ENCODE measurements at places on chromosomes 11 and 22.

DNA sequence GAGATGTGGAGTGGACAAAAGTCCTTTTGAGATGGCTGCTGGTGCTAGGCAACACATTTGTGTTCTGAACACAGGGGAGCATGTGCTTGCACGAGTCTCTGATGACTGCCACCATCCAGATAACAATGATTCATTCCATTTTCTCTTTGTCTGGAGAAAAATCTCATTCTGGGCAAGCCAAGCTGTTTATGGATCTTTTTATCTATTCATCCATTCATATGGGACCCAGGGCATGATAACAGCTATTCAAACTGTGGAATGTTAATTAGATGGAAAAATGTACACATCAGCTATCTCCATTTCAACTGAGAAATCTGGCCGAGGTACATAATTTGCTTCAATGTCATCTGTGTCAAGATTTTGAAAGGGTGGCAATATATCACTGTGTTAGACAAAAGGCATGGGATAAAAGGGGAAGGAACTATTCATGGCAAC is 117.5 kb upstream of the ZBED5 start:
- no peak for DNase-seq

DNA sequence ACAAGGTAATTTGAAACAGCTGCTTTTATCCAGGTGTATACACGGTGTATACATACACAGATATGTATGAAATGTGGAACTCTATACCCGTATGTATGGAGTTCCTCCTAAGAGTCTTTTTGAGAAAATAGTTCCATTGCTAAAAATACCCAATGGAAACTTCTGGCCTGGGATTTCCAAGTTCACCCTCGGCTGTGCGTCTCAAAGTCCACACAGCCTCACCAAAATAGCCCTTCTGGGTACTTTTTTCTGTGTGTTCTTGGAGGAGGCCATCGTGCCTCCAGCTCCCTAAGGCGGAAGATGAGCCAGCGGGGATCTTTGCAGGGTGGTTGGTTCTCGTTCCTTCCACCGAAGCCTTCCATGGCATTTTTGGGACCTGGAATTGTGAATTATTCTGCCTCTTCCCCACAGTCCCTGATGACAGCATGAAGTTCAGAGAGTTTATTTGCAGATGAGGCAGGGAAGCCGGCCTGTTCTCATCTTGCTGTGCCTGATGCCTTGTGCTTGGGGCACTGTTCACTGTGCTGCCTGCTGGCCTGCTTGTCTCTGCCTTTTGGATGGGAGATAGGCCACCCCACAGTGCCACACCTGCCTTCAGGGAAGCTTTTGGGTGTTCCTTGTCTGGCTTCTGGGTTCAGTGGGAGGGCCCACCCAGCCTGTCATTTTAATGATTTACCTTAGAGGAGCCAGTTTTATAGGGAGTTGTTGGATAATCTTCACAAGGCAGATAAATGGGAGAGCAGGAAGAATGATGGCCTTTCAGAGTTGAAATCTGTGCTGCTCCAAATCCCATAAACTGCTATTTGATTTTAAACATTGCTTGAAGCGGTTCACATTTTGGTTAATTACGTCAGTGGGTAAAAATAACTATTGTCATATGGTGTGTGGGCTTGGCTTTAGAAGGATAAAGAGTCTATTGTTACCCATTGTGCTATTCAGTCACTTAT is 112.7 kb upstream of the OR4B1 start:
- no peak for DNase-seq

DNA sequence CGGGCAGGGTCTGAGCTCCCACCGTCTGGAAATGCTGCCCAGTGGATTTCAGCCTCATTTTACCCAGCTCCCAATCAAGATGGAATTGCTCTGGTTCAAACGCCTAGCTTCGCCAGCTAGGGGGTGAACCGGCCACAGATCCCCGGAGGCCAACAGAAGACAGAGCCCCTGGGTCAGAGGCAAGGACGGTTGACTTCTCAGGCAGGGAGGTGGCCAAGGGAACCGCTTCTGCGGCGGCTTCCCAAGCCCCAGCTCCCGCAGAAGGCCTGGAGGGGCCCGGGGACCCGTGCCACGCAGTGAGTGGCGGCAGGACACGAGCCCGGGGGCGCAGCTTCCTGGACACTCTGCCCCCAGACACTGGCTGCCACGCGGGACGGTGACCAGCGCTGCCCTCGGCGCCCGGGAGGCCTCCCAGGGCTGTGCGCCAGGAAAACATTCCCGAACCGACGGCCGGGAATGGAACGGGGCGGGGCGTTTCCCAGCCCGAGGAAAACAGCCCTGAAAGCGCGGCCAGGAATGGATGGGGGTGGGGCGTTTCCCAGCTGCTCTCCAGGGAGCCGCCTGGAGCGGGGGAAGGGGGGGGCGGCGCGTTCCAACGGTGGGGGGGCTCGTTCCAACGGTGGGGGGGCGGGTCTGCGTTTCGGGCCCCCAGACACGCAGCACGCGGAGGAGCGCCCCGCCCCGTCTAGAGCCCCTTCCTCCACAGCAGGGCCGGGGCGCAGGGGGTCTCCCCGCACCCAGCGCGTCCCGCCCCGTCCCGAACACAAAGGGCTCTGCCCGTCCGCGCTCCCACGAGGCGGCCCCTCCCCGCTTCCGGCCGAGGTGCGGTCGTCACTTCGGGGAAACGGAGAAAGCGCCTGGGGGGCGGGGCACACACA is 13.5 kb upstream of the B4GALNT4 start:
- DNase-seq: peak; percentile 65

GRCh38 chr11:115168229-115168671 is 336.0 kb downstream of the CADM1 start:
- no peak for DNase-seq

DNA sequence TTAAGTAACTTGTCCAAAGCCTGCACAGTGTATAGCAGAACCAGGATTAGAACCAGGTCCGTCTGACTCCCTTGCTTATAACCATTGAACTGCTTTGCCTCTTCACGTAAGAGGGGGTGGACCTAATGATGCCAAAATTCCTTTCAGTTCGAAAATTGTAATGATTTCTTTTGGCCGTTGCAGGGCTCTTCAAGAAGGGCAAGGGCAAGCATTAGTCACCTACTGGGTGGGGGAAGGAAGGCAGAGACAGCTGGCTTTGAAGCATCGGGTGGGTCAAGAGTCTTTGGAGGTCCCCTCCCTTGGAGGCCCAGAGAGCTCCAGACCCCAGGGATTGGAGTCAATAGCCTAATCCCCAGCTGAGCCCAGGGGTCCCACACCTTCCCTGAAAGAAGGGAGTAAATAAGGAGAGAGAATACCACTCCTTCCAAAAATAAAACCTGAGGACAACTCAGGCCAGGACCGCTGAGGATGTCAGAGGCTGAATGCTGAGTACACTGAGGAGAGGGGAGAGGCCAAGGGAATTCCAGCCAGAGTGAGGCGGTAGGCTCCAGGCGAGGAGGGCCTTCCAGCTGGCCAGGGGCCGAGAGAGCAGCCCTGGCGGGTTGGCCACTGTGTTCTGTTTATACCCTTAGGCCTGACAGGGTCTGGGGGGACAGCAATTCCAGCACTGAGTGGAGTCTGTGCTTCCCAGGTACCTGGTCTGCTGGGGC is 14.1 kb downstream of the CREB3L1 start:
- DNase-seq: no peak

DNA sequence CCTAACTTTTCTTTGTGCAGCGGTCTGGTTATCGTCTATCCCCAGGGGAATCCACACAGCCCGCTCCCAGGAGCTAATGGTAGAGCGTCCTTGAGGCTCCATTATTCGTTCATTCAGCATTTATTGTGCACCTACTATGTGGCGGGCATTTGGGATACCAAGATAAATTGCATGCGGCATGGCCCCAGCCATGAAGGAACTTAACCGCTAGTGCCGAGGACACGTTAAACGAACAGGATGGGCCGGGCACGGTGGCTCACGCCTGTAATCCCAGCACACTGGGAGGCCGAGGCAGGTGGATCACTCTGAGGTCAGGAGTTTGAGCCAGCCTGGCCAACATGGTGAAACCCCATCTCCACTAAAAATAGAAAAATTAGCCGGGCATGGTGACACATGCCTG is 11.2 kb downstream of the TMEM121B start:
- no peak for DNase-seq

DNA sequence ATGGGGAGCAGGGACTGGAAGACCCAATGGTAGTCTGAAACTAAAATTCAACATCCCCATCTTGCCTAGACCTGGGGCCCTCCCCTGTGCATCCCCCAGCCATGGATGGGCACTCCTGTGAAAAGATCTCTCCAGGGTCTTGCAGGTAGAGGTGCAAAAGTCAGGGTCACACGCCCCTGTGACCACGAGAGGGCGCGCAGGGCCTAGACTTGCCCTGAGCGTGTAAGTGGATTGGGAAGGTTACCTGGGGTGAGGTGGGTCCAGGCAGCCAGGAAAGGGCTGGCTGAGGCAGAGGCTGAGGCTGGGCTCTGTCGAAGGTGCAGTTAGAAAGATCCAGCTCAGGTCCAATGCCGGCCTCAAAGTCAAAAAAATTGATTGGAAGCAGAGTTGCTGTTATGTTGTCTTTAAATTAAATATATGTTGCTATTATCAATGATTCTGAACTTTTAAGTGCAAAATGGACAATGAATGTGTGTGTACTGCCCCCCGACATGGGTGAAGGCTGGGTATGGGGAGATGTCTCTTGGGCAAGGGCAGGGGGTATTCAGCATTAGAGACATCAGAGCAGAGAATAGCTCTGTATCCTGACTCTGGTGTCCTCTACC is 4.8 kb upstream of the POU2F3 start:
- no peak for DNase-seq

DNA sequence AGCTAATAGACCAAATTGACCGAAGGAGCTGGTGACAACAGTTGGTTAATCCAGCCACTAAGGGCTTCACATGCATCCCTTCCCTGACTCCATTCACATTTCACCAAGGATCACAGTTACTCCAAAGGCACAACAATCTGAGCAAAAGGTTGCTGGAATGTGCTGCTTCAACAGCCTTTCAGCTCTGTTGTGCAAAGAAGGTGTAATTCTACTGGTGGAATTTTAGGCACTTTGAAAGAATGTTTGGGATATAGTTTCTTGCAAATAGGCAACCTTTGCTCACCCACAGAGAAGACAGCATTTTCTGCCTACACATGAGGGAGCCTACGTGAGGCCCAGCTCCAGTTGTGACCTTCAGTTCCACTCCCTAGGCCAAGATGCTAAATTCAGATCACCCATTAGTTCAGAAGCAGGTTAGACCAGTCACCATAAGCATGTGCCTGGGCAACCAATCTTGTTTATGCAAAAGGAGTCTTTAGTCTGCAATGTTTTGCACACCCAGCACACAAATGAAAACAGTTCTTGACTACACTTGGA is 21.6 kb upstream of the FCHSD2 start:
- no peak for DNase-seq

GRCh38 chr11:581752-582151 is 5.5 kb downstream of the PHRF1 start:
- DNase-seq: no peak

- no peak for DNase-seq
These were observed 673 bp downstream of the CDON start for GRCh38 chr11:126061707-126062678.

DNA sequence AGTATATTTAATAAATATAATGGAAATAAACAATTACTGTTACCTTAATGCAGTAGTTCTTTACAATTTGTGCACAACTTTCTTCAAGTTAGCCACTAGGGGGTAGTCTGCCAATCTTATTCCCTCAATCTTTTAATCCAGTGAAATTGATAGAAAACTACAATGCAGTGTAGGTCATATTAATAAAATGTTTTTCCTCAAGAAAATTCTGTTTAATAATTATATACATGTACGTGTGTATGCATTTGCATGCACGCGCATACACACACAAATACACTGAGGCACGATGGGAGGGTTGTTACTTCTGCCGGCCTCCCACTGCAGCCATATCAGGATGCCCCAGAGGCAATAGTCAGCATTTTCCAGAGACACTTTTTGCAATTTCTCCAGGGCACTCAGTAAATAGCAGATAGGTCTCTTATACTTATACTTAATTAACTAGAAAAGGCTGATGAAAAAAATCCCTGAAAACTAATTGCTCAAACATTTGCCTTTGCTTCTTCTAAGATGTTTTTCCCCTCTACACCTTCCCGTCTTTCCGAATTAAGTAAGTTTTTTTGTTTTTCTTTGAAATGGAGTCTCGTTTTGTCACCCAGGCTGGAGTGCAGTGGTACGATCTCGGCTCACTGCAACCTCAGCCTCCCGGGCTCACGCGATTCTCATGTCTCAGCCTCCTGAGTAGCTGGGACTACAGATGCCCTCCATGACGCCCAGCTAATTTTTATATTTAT is 3.1 kb downstream of the GAB2 start:
- DNase-seq: no peak

DNA sequence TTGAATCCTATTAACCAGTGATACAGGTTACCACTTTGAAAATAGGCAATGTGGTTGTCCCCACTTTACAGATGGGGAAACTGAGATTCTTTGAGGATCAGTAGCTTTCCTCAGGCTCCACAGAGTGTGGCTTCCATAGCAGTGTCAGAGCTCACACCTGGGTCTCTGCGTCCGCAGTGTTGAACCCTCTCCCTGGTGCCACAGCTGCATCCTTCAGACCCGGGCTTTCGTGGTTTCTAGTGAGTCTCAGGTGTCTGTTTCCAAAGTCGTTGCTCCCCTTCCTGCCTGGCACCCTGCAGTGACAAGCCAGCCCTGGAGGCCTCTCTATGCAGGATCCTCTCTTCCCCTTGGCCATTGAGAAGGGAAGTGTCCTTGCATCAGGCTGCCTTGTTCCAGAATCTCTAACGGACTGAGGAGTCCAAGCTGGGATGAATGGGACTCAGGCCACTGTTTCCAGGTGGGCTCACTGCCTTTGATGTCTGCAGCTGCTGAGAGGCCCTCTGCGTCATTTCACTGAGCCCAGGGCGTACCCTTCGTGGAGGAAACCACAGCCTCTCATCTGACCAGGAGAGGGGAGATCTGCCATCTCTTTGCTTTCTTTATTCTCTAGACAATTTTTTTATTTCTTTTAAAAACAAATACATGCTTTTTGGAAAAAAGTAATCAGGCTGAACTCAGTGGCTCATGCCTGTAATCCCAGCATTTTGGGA is 48.4 kb upstream of the MICAL2 start:
- no peak for DNase-seq

DNA sequence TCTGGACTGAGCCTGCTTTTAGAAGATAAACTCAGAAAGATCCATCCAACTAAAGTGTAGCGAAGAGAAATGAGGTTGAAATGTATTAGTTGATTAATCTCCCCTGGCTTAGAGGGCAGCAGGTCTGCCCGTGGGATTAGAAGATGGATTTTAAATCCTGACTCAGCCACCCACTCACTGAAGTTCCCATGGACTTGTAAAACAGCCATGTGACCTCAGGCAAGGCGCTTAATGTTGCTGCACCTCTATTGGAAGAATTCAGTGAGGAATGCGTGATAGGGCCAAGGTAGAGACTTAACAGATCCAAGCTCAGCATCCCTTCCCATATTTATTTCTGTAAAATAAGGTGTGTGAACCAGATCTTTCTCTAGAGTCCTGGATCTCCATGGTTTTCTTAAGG is 45.1 kb upstream of the ELF5 start:
- DNase-seq: no peak

GRCh38 chr11:109416601-109417000 is 5.4 kb upstream of the C11orf87 start:
- DNase-seq: no peak

Data from esophagus squamous epithelium (tissue), 5 donors.